Activated CD8-positive, alpha-beta T cell treated with anti-CD3 and anti-CD28 coated beads for 36 hours (primary cell): ENCODE measurements at places on chromosomes 4 and X.

- no peak overlapping the region for H3K4me3 ChIP-seq
- no peaks in the 10 kb centered on the region for H3K36me3 ChIP-seq
- H3K27me3 ChIP-seq, result no peaks in the 10 kb centered on the region
- no peak overlapping the region for H3K27ac ChIP-seq
- no peak for DNase-seq
Measured at GRCh38 chr4:13849778-13850177, 222.3 kb upstream of the BOD1L1 start.

- H3K4me1 ChIP-seq, result peaks cover 12% of the 10 kb centered on the region
- DNase-seq, result no peak
- H3K36me3 ChIP-seq, result peaks cover 34% of the 10 kb centered on the region
- no peak overlapping the region for H3K4me3 ChIP-seq
- no peak overlapping the region for H3K27ac ChIP-seq
Measured at GRCh38 chr4:3111461-3111860, 37.0 kb downstream of the HTT start.

DNA sequence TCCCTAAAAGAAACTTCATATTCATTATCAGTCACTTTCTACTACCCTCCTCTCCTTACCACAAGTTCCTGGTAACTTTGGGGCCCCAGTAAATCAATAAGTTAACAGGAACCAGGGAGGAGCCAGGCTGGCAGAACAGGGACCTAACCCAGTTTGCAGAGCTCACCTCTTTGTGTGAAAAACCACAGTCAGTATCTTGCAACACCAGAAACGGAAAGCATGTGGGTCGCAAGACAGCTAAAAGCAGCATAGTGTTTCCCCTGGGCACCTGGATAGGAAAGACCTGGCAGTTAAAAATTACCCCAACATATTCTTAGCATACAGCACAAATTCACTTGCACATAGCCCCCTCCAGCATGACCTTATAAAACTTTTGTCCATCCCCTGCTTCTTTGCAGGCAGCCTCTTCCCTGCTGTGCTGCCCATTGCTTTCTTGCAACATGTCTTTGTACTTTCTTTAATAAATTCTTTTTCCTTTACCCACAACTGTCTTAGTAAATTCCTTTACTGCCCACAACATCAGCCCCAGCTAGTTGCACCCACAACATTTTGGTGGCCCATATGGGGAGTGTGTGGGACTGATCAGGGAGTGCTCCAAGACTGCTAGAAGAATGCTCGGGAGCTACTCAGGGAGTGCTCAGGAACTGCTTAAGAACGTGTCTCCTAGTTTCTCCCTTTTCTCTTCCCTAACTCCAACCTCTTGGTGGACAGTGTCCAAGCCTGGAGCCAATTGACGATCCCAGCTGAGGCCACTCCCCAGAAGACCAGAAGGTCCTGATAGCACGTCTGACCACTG is 83.4 kb downstream of the MSN start:
- peak overlapping the region; percentile 19 for H3K4me3 ChIP-seq
- peaks cover 10% of the 10 kb centered on the region for H3K36me3 ChIP-seq
- H3K27me3 ChIP-seq, result no peaks in the 10 kb centered on the region
- DNase-seq, result peak; percentile 57
- peak overlapping the region; percentile 78 for H3K27ac ChIP-seq

GRCh38 chr4:2388429-2389182 is 29.8 kb downstream of the ZFYVE28 start:
- H3K36me3 ChIP-seq, result no peaks in the 10 kb centered on the region
- H3K4me1 ChIP-seq, result peaks cover 15% of the 10 kb centered on the region
- DNase-seq, result no peak
- H3K4me3 ChIP-seq, result no peak overlapping the region
- H3K27me3 ChIP-seq, result peaks cover 9% of the 10 kb centered on the region

GRCh38 chrX:102154900-102155805 is 624 bp downstream of the BEX5 start:
- H3K27ac ChIP-seq, result peak overlapping the region; percentile 93
- peak overlapping the region; percentile 95 for H3K4me3 ChIP-seq
- peaks cover 4% of the 10 kb centered on the region for H3K27me3 ChIP-seq
- H3K36me3 ChIP-seq, result no peaks in the 10 kb centered on the region
- DNase-seq, result peak; percentile 45

DNA sequence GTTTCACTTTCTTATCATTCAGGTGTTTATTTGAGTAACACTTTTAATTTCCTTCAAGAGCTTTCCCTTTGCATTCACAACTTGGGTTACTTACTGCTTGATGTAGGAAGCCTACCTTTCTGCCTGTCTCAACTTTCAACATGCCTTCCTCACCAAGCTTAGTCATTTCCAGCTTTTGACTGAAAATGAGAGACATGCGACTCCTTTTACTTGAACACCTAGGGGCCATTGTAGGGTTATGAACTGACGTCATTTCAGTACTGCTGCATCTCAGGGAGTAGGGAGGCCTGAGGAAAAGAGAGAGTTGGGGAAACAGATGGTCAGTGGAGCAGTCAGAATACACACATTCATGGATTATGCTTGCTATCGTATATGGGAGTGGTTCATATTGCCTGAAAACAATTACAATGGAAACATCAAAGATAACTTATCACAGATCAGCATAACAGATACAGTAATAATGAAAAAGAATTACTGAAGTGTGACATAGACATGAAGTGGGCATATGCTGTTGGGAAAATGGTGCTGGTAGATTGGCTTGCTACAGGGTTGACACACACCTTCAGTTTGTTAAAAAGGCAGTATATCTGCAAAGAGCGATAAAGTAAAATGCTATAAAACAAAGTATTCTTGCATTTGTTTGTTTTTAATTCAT is 25.7 kb downstream of the USP53 start:
- DNase-seq, result peak; percentile 47
- peaks cover 38% of the 10 kb centered on the region for H3K36me3 ChIP-seq
- peaks cover 52% of the 10 kb centered on the region for H3K4me1 ChIP-seq
- H3K27me3 ChIP-seq, result no peaks in the 10 kb centered on the region
- no peak overlapping the region for H3K4me3 ChIP-seq

GRCh38 chr4:26525771-26526150 is 35.5 kb upstream of the CCKAR start:
- H3K27ac ChIP-seq, result no peak overlapping the region
- H3K36me3 ChIP-seq, result no peaks in the 10 kb centered on the region
- H3K4me1 ChIP-seq, result no peaks in the 10 kb centered on the region
- H3K4me3 ChIP-seq, result no peak overlapping the region
- peaks cover 1% of the 10 kb centered on the region for H3K27me3 ChIP-seq
